ENCODE measurements at places on chromosomes 3 and 15.

DNA sequence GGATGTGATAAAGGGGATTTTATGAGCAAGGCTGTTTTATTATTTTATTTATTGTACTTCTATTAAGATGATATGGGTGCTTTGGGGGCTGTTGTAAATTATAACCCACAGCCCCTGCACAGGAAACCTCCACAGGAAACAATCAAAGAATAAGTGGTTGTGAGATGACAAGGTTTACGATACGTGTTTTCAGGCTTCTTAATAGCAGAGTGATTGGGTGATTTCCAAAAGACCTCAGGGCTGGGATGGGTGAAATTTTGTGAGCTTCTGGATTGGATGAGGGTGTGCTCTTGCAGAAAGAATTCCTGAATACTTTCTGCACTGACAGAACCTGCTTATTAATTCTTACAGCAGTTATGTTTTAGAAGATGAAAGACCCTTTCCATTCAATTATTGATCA lies 21.4 kb downstream of the CHL1 start:
- DNase-seq, result no peak

DNA sequence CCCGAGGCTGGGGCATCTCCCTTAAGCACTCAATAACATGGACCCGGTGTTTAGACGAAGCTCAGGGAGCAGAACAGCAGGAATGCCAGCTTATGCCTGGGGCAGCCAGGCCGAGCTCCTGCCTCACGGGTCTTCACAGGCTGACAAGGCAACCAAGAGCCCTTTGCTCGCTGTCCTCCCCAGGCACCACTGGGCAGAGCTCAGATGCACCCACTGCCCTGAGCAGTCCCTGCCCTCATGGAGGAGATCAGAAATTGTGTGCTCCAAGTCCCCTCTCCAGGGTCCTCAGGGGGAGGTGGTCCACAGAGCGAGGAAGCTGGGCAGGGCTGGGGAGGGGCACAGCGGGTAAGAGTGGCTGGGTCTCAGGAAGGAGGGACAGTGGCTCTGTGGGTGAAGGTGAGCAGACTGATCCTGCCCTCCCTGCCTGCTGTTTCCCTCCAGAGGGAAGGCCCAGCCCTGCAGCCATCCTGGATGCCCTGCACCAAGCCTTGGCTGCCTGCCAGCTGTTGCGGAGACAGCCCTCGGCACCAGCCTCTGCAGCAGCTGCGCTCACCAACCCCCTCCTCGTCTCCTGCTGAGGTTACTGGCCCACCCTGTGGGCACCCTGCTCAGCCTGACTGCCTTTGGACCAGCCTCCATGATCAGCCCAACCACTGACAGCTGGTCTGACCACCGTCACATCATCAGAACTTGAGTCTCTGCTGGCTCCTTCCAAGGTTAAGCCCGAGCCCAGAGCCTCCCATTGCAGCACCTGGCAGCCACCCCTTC lies 21.1 kb upstream of the GP9 start:
- DNase-seq, result no peak

DNA sequence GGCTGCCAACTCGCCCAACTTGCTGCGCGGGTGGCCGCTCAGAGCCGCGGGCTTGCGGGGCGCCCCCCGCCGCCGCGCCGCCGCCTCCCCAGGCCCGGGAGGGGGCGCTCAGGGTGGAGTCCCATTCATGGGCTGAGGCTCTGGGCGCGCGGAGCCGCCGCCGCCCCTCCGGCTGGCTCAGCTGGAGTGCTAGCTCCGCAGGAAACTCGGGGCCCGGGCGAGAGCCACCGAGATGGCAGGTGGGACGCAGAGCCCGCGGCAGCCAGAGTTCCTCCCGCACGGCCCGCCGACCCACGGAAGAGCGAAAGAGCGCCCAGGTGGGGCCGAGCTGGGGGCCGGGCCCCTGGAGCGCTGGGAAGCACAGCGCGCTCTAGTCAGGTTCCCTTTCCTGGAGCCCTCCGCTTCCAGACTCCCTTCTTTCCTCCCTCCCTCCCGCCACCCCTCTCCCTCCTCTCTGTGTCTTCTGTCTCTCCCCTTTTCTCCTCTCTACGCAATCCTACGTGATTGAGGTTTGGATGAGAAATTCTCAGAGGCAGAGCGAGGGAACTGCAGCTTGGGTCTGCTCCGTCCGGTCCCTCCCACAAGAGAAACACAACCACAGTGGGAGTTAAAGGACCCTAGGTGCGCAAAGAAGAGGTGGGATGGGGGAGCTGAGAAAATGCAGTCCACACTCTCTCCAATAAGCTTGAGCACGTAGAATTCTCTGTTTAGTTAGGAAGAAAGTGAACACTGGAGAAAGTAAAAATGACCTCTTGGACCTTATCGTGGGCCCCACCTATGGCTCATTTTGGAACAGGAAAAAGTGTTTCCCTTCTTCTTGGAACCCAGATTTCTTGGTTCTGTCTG lies 317.3 kb downstream of the FGF12 start:
- no peak for DNase-seq

- no peak for DNase-seq
These were observed 56.5 kb downstream of the NEK11 start for GRCh38 chr3:131082871-131083863.

DNA sequence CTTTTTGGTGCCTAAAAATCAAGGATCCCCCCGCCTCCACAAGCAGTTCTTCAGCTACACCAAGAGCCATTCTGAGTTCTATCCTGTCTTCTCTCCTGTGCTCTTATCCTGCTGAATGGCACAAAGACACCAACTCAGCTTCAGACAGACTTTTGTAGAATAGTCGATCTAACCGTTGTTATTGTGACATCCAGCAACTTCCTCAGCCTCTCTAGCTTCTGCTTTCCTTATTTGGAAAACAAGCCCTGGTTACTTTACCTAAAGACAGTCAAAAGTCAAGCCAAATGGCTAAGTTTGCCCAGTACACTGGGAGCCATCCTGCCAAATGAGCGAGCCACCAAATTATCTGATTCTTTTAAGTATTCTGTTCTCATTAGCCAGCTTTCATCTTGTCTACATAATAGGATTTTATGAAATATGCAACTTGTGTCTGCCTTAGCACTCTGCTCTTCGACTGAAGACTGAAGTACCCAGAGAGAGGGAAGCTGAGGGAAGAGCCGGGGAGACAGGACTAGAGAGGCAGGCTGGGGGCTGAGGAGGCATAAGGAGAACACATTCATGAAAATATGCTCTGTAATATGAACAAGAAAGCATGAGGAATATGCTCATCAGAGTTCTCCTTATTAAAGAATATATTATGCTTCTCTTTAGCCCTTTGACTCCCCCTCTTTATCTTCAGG lies 35.1 kb downstream of the LYZL4 start:
- no peak for DNase-seq

DNA sequence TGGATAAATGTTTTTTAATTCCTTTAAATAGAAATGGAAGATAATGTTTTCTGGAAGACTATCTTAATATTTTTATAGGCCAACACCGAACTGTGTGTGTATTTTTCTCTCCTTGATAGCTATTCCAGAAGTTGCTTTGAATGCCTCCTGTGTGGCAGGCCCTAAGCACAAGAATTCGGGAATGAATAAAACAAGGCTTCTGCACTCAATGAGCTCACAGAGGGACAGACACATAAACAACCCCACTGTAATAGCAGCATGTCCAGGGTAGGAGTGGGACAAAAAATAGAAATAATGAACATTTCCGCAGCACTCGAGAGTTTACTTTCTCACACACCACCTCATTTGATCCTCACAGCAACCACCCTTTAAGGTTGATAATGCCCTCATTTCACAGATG lies 18.0 kb downstream of the SRGAP3 start:
- no peak for DNase-seq

GRCh38 chr3:56923526-56924224 lies 121.9 kb upstream of the ARHGEF3 start:
- DNase-seq, result no peak

DNA sequence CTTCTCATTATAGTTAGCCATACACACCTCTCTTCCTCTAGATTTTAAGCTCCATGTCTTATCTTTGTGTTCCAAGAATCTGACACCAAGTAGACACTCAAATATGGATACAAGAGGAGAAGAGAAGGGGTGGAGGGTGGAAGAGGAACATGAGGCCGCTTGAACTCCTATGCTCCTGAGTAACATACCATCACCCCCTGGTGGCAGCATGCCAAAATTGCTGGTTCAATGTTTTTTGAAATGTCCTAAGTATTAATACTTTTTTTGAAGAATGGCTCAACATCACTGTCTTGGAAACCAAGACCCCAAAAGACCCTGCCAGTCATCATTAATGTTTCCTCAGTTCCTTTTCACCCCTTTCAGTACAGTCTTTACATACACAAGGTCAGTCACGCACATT lies 71.8 kb upstream of the HACD2 start:
- DNase-seq, result no peak

GRCh38 chr15:67832897-67833709 lies 6.7 kb downstream of the RNU6-1 start:
- no peak for DNase-seq

DNA sequence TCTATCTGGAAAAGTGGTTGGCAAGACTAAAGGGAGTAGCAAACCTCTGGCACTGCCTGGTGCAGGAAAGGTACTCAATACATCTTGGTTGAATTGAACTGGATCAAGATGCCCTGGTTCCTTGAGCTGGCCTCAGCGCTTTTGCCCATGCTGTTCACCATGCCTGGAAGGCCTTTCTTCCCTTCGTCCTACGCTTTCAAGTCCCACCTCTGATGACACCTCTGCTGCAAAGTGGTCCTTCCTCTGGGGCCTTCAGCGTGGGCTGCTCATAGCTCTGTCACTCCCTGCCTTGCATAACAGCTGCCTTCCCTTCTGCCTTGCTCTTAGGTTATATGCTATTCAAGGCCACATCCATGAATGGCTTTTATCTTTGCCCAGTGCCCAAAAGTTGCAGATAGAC lies 23.0 kb downstream of the ITGA11 start:
- no peak for DNase-seq

DNA sequence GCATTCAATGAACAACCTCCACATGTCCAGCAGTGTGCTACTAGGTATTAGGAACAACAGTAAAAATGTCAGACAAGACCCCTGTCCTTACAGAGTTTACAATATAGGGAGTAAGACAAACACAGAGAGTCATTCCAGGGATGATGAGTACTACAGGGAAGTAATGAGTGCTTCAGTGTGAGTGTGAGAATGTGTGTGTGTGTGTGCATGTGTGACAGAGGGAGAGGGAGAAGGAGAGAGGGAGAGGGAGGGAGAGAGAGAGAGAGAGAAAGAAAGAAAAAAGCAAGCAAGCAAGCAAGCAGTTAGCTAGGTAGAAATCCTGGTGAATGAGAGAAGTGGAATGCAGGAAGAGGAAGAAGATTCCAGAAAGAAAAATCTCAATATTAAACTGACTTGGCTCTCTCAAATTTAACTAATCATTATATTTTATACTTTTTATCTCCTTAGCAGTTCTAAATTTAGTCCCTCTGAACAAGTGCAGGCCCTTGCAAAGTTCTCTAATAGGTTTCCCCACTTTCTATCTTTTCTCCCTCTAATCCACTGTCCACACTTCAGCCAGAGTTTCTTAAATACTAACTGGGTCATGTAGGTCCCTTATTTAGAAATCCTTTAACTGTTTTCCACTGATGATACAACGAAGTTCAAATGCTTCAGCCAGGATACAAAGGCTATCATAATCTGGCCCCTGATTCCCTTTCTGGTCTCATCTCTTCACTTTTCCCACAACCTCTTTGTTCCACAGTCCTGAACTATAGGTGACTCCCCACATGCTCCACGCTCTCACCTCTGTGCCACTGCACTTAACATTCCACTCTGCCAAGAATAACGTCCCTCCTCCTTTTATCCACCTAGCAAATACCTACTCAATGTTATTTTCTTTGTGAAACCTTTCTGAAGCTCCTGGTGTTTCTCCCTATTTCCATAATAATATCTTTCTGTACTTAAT lies 10.3 kb downstream of the DCBLD2 start:
- DNase-seq, result no peak

- DNase-seq, result no peak
These were observed 577.5 kb upstream of the NECTIN3 start for GRCh38 chr3:110494093-110494490.

- DNase-seq, result no peak
These were observed 56.8 kb upstream of the ICE2 start for GRCh38 chr15:60535743-60536142.

DNA sequence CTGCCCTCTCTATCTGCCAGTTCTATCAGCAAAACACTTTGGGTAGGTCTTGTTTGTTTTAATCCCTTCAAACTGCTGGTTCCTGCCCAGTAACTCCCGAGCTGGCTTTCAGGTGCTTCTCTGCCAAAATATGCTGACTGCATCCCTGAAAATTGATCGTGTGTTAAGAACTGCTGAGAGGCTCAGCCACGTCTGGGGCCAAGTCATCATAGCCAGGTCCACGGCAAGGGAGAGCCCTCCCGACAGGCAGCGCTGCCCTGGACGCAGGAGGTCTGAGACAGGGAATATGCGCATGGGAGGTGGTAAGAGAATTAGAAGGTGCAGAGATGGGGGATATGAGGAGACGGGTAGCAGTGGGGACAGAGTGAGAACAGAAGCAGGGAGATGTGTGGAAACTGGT lies 179.7 kb upstream of the TOPAZ1 start:
- DNase-seq, result no peak

- no peak for DNase-seq
These were observed 223.8 kb upstream of the DNAJC19 start for GRCh38 chr3:181213347-181213746.

GRCh38 chr15:54083991-54084390 lies 105.8 kb downstream of the UNC13C start:
- no peak for DNase-seq

- peak; percentile 86 for DNase-seq
These were observed 930 bp upstream of the PPM1L start for GRCh38 chr3:160754855-160755747.

- DNase-seq, result no peak
These were observed 742.0 kb downstream of the NR2F2 start for GRCh38 chr15:97072545-97072944.

DNA sequence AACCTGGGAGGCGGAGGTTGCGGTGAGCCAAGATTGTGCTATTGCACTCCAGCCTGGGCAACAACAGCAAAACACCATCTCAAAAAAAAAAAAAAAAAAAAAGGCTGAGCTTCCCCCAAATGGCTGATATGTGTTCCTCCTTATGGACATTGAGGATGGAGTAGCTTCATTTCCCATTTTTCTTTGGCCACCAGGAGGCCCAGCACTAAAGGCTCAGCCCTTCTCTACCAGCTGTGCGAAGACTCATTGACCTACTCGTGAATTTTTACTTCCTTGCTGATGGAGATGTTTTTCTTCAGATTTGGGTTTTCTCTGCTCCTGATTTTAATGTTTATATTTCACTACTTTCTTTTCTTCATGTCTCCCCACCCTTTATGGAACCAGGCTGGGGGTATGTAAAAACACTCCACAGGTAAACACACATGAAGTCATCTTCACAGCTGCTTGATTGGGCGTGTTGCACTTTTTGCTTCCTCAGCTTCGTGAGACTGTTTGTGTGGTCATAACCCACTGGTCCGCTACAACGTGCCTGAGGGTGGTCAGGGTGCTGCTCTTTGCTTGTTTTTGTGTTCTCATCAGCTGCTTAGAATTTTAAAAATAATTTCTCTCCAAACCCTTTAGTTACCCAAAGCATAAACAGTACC lies 13.5 kb downstream of the SEMA4B start:
- DNase-seq, result no peak

GRCh38 chr3:63609408-63609807 lies 43.1 kb upstream of the SNTN start:
- DNase-seq, result no peak

DNA sequence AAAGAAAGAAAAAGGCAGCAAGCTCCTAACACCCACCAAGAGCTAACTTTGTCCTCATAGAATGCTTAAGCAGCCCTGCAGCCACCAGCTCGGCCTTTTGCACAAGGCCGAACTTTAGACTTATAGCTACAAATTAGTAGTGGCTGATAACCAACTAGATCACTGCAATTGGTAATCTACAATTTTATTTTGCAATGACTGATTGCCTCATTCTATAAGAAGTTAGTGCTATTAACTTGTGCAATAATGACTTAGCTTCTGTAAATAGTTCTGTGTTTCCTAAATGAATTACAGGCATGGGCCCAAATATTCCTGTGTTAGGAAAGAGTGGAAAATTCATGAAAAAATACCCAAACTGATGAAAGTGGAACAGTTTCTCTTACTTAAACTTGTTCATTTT lies 284.8 kb upstream of the CFAP20DC start:
- no peak for DNase-seq
